ENCODE measurements at places on chromosomes 6 and 20.

DNA sequence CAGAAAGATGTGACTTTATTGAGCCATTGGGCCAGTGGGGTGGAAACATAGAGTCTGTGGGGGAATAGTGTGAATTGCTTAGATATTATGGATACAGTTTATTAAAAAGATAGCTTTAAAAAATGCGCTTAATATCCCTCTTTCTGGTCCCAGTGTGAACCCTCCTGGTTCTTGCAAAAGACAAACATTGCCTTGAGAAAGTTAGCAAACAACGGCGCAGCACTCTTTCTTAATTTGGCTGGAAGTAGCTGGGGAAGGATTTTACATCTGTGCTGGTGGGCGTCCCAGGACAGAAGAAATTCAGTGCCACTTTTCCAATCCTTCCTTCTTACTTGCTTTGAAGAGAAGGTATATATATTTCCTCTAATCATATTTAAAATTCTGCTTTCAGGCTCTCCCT, 191.4 kb upstream of the ZFP64 start:
- no peak for DNase-seq

GRCh38 chr6:29011276-29011734, 6.2 kb upstream of the ZNF311 start:
- peak; percentile 92 for DNase-seq

GRCh38 chr6:53299331-53300005, 49.3 kb downstream of the ELOVL5 start:
- no peak for DNase-seq

DNA sequence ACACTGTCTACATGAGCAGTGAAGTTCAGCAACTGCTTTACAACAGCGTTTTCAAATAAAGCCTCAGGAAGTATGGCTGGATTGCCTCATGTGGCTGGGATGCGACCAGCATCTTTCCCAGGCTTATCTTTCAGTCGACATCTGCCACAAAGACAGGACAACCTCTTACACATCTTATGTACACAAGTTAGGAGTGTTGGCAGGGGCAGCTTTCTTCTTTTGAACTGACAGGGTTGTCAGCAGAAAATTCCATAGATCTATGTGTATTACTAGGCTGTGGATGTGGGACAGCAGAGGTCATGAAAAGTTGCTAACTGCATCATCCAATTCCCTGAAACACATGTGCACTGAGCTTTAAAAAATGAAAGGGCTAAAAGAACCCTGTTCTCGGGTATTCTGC, 48.1 kb downstream of the PLAGL1 start:
- no peak for DNase-seq

- DNase-seq, result no peak
These were observed 33.1 kb upstream of the CDYL start for GRCh38 chr6:4743062-4743461.

DNA sequence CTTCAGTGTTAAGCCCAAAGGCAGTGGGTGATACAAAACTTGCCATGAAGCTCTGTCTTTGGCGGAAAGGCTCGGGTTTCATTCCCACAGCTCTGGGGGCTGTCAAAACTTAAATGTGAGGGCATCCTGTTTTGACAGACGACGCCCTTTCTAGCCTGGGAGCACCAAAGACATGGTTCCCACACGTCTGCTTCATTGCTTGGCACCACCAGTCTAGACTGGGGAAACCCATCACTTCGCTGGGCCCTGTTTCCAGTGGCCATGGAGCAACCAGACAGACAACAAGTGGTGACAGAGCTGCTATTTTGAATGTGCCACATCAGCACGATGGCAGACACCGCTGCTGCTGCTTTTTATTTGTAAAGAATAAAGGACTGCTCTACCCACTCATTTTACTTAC, 127.5 kb downstream of the SASH1 start:
- DNase-seq, result no peak

DNA sequence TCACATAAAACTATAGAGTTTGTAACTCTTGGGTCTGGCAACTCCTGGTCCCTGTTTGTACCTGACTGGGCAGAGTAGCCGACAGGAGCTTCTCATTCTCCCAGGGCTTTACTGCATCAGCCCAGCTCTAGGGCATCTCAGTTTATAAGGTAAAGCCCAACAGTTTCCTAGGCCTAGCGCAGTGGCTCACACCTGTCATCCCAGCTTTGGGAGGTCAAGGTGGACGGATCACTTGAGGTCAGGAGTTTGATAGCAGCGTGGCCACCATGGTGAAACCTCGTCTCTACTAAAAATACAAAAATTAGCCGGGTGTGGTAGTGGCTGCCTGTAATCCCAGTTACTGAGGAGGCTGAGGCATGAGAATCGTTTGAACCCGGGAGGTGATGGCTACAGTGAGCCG, 47.8 kb downstream of the ATP9A start:
- no peak for DNase-seq

DNA sequence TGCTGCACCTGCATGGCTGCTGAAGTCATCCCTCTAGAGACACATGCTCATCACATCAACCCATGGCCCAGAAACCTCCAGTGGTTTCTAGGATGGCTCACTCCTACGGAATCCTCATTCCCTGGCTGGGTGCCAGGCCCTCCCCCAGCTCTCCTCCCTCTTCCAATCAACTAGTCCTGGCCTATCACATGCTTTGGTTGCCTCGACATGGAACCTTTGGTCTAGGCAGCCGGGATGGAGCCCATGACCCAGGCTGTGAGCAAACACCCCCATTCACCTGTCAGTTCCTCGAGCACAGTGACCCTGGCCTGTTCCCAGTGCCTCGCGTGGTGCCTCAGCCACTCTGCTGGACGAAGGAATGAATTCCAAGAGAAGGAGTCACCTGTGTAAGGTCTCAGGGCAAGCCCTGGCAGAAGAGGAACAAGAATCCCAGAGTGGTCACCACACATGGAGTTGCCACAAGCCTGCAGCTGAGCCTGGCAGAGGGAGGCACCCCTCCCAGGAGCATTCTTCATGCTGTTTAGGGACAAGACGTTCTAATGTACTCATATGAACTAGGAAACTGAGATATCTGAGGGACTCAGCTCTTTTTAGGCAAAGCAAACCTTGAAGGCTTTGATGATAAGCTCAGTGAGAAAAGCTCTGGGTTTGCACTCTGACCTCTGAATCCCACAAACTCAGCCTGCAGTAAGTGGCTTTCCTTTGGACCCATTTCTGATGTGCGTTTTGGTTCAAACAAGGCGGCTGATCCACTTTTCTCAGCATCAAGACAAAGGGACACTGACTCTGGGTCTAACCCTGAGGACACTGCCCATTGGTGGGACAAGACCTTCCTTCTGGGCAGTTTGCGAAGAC, 40.2 kb downstream of the PPP1R3G start:
- DNase-seq, result peak; percentile 88

- DNase-seq, result no peak
These were observed 264.3 kb upstream of the RIMS1 start for GRCh38 chr6:71621918-71622519.

DNA sequence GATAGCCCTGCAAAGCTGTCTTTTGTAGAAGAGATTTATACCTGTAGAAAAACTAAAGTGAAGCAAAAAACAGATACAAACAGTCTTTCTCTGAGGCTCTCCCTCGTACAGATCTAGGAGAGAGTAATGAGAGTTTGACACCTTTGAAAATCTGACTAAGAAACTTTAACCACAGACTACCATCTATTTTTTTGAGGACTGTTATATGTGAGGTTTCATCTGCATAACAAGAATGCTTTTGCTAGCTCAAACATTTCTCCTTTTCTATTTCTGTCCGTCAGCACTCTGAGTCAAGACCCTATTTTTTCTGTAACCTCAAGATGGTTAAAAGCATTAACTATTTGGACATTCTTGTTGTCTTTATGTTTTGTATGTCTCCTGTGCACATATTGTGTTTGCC, 193.0 kb downstream of the BTBD3 start:
- DNase-seq, result no peak

DNA sequence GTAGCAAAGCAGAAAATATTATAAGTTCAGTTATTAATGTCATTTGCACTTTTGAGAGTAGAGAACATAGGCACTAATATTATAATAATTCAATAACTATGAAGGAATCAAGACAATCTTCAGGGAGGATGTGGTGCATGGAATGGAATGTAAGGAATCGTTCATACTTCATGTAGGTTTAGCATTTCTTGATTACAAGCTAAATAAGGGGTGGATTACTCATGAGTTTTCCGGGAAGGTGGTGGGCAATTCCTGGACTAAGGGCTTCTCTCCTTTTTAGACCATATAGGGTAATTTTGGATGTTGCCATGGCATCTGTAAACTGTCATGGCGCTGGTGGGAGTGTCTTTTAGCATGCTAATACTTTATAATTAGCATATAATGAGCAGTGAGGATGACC, 9.1 kb upstream of the BTNL2 start:
- no peak for DNase-seq

- no peak for DNase-seq
These were observed 9.4 kb upstream of the POPDC3 start for GRCh38 chr6:105189026-105189820.

- DNase-seq, result no peak
These were observed 168.2 kb downstream of the GPX5 start for GRCh38 chr6:28693751-28694443.

DNA sequence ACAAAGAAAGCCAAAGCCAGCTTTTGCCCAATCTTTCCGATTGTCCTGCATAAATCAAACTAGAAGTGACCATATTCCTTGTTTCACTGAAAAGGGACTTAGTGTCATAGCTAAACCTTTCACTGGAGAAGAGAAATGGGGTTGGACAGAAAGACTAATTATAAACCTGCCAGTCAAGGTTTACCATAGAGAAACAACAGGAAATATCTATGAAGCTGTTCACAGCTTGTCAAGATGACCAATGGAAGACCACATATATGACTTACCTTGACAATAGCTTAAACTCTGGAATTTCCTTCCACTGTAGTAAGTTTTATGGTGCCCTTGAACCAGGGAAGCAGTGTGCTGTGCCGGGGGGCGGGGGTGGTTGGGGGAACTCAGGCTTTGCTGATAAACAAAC, 107.7 kb upstream of the PHACTR1 start:
- DNase-seq, result no peak

GRCh38 chr6:142223938-142224337, 76.9 kb downstream of the VTA1 start:
- DNase-seq, result no peak

DNA sequence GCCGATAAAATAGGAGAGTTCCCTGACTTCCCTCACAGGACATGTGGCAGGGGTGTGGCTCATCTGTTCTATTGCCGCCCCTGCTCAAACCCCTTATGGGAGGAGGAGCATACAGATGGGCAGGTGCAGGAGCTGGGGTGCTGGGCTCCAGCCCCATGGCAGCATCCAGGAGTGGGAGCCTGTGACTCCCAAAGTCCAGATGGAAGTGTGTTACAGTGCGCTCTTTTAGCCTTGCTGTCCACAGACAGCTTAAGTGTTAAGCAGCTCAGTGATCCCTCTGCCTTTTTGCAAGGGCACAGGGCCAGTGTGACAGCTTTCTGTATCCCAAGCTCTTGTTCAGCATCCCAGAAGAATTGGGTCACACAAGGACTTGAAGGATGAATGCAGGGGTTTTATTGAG, 212.3 kb upstream of the MYLIP start:
- no peak for DNase-seq

GRCh38 chr20:3749087-3749688, 16.7 kb downstream of the HSPA12B start:
- DNase-seq, result peak; percentile 41

- DNase-seq, result no peak
These were observed 5.3 kb upstream of the STX11 start for GRCh38 chr6:144144996-144145395.

- no peak for DNase-seq
These were observed 680.2 kb upstream of the MMS22L start for GRCh38 chr6:97963193-97963592.

DNA sequence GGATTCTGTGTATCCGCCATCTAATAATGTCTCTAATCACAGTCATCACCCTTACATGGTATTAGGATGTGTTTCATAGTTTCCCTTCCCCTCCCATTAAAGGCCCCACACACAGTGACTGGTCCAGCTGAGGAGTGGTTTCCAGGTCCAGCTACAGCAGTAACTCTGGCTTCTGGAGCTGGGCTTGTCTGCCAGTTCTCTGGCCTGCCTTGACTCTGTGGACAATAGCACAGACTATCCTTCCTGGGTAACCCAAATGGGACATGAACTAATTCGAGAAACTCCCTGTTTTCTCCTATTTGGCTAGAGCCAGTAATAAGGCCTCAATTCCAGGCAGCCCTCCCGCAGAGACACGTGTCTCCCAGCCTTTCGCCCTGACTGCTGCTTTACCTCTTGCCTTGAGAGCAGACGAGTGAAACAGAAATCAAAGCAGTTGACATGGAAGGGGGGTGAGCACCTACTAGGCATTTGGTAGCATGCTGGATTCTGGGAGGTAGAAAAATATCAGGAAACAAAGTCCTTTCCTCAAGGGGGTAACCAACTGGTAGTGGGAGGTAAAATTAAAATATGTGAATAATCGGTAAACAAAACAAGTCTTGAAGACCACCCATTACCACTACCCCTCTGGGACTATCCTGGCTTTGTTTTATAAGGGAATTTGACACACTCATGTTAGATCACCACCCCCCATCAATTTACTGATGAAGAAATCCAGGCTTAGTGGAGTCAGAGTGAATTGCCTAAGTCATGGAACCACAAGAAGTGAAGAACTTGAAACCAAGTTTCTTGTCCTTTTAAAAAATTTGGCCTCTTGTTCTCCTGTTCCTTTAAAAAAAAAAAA, 1.2 kb downstream of the TRAF3IP2 start:
- DNase-seq, result peak; percentile 78

DNA sequence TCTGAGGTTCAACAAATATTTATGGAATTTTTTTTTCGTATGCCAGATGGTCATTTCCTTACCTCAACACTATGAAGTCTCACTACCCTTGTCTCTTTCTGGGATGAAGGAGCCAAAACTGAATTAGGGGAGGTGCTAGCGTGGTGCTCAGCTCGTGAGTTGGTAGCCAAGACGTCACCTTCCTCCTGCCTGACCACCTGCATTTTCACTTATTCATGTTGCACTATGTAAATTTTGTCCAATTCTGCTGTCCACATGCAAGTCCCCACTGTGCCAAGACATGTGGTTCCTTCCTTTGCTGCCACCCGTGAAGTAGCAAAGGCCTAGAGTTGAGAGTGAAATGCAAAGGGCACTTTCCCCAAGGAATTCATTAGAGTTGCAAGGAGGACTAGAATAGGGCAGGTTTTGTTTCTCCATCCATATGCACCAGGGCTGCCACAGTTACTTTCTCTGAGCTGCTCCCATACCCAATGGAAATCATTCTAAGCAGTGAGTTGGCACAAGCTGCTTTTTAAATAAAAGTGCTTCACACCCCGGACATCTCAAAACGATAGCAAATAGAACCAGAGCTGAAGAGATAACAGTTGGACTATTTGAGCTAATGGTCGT, 591.3 kb upstream of the NOX3 start:
- DNase-seq, result no peak

GRCh38 chr6:15495375-15495901, 167.4 kb downstream of the DTNBP1 start:
- DNase-seq, result no peak

Data from osteoblast (primary cell).